ENCODE measurements at places on chromosomes 2 and 18.

DNA sequence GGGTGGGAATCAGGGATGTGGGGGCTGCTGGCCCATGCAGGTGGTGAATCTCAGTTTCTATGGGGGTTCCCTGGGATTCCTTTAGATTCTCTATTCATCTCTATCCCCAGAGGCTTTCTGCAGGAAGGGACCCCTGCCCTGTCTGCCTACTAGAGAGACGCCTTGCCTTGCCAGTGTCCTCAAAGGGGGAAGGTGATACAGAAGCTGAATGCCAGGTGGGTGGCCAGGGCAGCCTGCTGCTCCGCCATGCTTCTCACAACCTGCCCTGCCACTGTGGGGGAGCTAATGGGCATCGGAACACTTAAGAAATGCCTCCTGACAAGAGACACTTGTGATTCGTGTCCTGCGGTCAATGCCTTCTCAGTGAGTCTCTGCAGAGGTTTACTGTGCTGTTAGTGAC, 368.4 kb downstream of the EN1 start:
- DNase-seq: no peak

DNA sequence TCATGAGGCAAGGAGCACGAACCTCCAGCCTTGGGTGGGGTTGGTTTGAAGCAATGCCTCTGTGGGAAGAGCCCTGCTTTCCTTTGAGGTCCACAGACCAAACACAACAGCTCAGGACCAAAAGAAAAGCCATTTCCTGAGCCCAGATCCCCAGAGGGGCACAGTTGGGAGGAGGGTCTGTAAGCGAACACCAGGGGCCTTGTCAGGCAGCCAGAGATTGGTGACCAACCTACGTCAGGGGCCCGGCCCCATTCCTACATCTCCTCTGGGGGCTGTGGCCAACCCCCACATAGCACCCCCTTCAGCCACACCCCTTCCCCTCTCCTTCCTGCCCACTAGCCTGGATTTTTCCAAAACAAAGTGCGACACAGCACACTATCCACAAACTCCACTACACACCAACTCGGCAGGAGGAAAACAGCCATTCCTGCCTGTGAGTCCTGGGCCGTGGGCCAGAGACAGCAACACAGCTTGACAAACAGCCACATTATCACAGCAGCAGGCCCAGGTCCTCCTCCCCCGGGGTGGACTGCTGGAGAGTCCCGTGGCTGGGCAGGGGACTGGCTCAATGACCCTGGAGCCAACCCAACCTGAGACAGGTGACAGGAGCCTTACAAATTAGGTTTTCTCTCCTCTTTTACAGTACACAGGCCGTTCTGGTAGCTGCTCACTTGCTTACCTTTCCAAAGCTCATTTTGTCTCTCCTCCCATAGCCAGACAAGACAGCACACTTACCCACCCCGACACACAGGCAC, 98.8 kb downstream of the TNS1 start:
- no peak for DNase-seq

- DNase-seq: no peak
These were observed 1.7 kb upstream of the SERPINB7 start for GRCh38 chr18:63773551-63773950.

DNA sequence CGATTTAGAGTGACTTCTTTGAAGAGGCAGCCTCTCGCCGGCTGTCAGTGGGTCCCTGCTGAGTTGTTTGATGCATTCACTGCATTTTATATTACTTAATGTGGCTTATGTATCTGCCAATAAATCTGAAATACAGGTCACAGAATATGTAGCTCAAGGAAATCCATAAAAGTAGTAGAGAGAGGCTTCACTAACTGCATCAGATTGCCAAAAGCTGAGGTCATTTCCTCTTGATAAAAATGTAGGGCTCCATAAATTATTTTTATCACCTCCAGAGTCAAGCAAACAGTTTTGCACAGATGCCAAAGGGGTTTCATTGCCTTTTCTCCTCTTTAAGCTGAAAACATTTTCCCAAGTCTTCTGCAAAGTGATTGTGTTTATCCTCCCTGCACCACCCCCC, 36.5 kb upstream of the CCDC93 start:
- DNase-seq: no peak

- DNase-seq: no peak
These were observed 442.7 kb downstream of the PID1 start for GRCh38 chr2:228828397-228828796.

DNA sequence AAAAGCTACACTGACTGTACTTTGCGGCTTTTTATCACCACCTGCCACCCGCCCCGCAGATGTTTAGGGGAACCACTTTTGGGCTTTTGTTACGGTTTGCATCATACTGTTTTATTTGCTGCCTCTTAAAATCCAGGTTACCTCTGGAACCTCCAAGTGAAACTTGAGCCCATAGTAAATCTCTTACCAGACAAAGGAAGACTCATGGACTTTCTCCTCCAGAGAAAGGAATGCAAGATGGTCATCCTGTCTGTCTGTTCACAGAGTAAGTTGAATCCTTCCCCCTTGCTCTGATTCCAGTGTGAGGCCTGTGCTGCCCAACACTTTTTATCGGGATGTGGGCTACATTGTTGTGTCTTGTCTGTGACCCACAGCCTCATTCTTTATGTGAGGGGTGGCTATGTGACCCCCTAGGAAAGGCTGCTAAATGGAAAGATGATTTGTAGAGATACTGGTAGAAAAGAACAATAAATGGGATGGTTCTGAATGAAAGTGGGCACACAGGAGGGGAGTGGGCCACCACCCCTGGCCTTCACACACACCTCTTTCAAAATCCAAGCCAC, 23.3 kb downstream of the RMC1 start:
- no peak for DNase-seq

GRCh38 chr18:50509012-50509411, 50.9 kb upstream of the MAPK4 start:
- no peak for DNase-seq

- no peak for DNase-seq
These were observed 753.2 kb downstream of the ADCYAP1 start for GRCh38 chr18:1657876-1658275.

DNA sequence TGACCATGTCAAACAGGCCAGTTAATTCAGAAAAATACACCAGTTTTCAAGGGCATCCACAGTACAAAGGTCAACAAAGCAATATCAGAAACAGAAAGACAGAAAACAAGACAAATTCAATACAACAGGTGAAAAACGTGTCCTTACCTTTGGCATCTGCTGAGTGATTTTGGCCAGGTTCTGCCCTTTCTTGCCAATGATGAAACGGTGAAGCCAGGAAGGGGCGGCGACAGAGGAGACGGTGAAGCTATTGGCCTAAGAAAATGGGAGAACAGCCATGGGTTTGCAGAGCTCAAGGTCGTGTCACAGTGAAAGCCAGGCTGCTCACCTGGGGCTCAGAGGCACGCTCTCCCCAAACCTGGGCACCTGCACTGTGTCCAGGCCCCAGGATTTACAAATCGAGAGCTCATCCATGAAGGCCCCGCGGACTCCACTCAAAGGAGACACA, 60.5 kb downstream of the HDLBP start:
- DNase-seq: no peak

DNA sequence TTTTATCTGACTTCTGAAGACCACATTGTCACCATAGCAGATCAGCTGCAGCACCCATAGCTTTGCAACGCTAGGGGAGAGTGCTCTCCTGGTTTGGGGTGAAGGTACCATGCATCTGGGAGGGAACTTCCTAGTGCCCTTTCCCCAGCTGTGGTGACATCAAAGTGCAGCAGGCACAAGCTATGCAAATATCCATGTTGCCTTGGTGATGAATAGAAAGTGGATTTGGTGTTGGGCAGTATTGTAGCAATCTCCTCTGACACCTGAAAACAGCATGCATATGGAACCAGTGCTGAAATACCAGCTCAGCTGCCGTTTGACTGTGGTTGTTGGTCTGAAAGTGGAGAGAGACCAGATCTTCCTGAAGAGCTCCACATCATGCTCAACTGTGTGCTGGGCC, 37.1 kb downstream of the BCL2L11 start:
- DNase-seq: no peak

Measured in GM18507 (cell line).